ENCODE measurements at places on chromosomes 5 and 9.

DNA sequence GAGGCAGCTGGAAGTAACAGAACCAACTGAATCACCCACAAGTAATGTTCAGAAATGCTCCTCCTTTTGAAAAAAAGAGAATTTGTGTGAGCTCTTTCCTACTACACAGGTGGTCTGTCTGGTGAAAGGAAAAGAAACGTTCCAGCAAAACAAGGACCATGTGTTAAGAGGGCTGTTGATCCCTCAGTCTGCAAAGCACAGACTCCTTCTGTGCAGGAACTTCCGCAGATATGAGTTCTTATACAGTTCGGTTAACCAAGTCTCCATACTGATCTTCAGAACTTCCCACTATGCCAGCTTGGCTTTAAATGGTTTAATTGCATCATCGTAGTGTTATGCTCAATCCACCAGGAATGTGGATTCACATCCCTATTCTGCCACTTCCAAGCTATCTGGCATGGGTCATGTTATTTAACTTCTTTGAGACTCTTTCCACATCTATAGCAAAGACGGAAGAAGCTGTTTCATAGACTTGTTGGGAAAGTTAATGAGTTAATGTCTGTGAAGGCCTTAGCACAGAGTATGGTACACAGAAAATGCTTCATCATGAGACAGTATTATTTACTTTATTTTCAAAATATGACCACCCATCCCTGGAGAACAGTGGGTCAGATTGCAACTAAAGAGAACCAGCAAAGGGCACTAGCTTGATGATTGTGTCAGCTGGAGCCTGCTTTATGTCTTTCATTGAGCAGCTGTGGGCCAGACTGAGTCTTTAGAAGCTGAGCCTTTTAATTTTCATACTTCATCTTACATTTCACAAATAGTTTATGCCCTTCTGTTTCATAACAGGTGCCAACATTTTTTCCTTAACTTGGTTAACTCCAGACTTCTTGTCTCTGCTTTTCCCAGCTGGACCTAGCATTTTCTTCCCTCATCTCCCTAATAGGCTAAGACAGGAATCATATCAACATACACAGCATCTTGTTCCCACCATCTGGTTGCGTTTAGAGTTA, 89.9 kb downstream of the MAMDC2 start:
- no peak for DNase-seq

- DNase-seq: no peak
Measured at GRCh38 chr9:136416427-136416826, 6.0 kb downstream of the PMPCA start.

- no peak for DNase-seq
Measured at GRCh38 chr9:1261879-1262766, 212.0 kb downstream of the DMRT2 start.

- no peak for DNase-seq
Measured at GRCh38 chr9:109771087-109771486, 8.9 kb upstream of the PALM2AKAP2 start.

DNA sequence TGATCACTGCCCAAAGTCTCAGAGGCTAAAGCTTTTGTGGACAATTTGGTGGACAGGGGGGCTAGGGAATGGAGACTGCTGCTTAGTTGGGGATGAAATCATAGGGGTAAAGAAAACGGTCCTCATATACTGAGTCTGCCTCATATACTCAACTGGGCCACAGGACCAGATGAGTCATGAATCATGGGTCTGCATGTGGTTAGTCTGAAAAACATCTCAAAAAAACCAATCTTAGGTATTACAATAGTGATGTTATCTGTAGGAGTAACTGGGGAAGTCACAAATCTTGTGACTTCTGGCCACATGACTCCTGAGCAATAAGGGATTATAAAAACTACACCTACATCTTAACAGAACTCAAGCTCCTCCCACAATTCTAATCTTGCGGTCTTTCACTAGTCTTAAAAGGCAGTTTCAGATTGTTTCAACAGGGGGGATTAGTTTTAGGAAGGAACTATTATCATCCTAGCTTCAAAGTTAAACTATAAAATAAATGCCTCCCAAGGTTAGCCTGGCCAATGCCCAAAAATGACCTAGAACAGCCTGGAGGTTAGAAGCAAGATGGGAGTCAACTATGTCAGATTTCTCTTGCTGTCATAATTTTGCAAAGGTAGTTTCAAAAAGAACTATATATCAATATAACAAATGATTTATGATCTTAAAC, 17.5 kb downstream of the TMEM161B start:
- no peak for DNase-seq

GRCh38 chr5:67902497-67902830, 313.1 kb upstream of the PIK3R1 start:
- DNase-seq: no peak

DNA sequence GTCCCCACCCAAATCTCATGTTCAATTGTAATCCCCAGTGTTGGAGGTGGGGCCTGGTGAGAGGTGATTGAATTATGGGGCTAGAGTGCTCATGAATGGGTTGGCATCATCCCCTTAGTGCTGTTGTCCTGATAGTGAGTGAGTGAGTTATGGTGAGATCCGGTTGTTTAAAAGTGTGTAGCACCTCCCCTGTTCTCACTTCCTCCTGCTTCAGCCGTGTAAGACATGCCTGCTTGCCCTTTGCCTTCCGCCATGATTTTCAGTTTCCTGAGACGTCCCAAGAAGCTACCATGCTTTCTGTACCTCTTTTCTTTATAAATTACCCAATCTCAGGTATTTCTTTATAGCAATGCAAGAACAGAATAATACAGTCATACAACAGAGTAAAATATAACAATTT, 742 bp upstream of the LECT2 start:
- DNase-seq: no peak

GRCh38 chr5:66812291-66812690, 216.1 kb downstream of the MAST4 start:
- DNase-seq: no peak

GRCh38 chr5:135462304-135462703, 10.2 kb upstream of the TIFAB start:
- DNase-seq: no peak

DNA sequence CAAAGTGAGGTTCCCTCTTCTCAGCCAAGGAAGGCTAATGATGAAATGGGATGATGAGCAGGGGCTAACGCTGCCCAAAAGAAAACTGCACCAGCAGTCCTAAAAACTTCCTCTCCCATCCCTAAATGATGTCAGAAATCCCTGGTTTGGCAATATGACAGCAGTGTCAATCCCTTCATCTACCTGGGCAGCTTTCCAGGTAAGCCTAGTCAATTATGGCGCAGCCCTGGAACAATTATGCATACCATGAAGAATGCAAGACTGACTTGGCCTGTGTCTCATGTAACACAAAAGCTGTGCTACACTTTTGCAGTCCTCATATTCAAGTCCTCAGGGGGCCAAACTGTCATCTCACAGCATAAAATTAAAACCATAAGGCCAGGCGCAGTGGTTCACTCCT, 7.0 kb downstream of the DMGDH start:
- DNase-seq: no peak

DNA sequence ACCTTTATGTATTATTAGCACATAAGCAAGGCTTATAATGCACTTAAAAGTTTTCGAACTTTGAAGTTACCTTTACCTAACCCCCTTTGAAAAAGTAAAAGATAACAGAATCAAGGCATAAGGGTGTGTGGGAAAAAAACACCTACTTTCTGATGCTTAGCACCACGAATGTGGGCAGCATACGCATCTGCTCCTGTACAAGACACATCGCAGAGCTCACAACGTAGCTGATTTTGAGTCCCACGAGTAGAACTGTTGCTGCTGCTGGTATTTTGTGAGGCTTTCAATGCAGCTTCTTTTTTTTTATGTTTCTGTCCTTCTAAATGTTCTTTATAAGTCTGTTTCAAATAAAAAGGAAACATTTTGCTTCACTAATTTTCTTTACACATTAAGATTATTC, 40.8 kb downstream of the ZFR start:
- DNase-seq: no peak

DNA sequence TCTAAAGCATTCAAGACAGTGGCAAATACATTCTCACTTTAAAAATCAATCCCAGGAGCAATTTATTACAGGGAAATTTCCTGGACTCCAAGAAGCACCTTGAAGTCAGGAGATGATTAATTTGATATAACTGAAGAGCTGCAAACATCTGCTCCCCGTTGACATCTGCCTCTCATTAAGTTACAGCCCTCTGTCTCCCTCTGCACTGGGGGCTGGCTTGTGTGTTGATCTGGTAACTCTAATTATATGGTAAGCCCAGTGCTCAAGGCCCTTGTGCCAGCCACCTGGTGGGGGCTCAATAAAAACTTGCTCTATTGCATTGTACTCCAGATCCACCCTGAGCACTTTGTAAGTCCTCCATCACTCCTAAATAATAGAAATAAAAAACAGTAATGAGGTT, 131.1 kb upstream of the ZNF462 start:
- no peak for DNase-seq

DNA sequence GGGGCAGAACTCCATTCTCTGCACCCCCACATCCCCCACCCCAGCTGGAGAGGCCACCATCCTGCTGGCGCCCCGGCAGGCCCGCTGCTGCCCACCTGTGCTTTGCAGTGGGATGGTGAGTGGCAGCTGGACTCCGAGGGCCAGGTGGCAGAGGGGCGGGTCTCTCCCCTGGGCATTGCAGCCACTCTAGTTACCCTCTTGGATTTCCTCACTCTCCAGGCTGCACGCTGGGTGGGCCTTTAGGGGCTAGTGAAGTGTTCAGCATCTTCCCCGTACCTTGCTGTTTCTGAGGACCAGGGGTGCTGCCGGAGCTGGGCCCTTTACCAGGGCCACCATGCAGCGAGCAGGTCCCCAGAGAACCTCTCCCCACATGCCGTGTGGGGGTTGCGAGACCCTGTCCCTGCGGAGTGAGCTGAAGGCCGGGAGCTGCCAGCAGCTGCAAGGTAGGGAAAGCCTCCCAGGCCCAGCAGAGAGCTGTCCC, 88.4 kb upstream of the SH3PXD2B start:
- no peak for DNase-seq

DNA sequence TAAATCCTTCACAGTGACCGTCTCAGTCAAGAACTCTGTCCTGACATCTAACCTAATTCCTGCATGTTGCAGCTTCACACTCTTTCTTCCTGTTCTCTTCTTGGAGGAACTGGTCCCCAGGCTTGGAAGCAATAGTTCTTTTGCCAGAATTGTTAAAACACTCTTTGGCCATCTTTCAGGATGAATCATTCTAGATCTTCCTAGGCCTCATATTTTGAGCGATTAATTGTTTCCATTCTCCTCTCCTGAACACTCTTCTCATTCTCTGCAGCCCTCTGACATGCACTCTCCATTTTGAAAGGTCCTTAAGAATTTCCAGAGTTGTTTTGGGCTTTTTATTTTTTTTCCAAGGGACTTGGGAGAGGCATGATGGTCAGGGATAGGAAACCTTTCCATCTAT, 85.8 kb downstream of the FAM114A2 start:
- DNase-seq: no peak

DNA sequence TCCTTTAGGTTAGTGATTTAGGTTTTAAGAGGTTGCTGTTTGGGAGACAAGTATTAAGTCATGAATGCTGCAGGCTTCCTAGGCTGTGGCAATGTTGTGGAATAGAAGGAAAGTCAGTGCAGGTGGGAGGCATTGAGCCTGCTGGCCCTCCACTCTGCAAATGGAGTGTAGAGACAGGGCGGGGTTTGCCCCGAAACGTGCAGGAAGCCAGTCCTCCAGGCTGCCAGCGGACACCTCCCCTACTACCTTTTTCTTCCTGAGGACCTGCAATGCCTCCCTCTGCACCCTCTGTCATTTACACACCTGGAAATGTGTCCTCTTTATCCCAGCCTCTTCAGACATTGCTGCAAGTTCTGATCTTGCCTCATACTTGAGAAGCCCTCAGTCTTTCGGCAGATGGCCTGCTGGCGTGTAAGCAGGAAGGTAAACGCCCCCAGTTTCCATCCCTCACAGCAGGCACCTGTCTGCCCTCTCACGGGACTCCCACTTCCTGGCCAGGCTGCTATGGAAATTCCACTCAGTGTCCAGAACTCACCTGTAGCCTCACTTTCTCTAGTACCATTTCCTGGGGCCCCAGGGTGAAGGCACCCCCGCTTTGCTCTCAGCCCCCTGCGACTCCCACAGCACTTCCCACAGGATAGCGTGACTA, 81.6 kb upstream of the BOD1 start:
- DNase-seq: no peak

- DNase-seq: no peak
Measured at GRCh38 chr5:57492632-57493031, 10.0 kb upstream of the ACTBL2 start.

DNA sequence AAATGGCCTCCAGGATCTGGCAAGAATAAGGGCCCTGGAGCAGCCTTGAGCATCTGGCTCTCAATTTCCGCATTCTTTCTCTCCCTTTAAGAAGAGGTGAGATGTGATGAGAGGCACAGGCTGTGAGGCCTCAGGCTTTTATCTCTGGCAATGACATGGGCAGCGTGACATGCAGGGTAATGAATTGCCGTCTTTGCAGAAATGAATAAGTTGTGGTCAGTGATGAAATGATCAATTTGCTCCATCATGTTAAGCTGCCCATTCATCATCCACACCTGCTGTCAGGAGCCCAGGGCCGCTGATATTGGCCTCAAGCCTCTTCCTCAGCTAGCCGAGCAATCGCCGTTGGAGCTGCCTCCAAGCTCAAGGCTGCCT, 265.3 kb downstream of the TRIM32 start:
- no peak for DNase-seq

GRCh38 chr9:120889606-120890271, 12.8 kb upstream of the PHF19 start:
- no peak for DNase-seq

GRCh38 chr5:124927735-124928134, 181.3 kb upstream of the ZNF608 start:
- DNase-seq: no peak

DNA sequence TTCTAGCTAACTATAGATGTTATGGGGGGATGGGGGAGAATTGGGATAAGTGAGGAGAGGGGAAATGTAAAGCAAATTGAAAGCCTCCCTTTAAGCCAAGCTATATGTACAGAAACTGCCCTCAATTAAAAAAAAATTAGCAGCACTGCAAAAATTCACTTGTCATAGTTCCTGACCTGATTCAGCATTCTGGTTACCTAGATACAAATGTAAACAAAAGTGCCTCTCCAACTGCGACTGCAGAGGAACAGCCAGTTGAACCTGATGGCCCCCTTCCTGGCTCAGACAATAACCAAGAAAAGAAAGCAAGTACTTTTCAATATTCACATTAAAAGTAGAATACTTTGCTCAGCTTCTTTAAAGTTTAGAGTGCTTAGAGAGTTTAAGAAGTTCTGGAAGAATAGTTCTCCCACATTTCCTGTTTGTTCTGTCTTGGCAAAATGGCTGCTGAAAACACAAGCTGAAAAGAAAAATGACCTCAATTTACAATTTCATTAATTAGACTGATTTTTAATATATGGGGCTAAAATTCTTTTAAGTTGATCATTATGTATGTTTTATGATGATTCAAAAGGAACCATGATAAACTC, 1.5 kb downstream of the FAM81B start:
- DNase-seq: no peak

All from globus pallidus (tissue), 1 donor.